ENCODE measurements at places on chromosomes 1 and 21. TPM values are rescaled to one million over a fixed set of nuclear protein-coding genes. Genes with fewer than 3 reads are reported as not detected.

Gene TEDDM1
- total RNA-seq = not detected

Gene RASAL2
- 6.4 TPM for total RNA-seq

Gene MAEL
- not detected for total RNA-seq

Gene PHTF1
- total RNA-seq = 36.3 TPM

Gene NID1
- total RNA-seq = 29.3 TPM

Gene NBPF10
- 5.1 TPM for total RNA-seq

Gene DMBX1
- not detected for total RNA-seq

Gene FAM76A
- total RNA-seq = 17.5 TPM

Gene MAST2
- total RNA-seq = 17.5 TPM

Gene IPP
- total RNA-seq = 15.2 TPM

Gene LRRC71
- not detected for total RNA-seq

Gene ABCA4
- 0.26 TPM for total RNA-seq

Gene INAVA
- total RNA-seq = not detected

Gene TNFRSF14
- 76.3 TPM for total RNA-seq

Gene DEGS1
- 64.2 TPM for total RNA-seq

Gene HCRTR1
- total RNA-seq = not detected

Gene PALMD
- 0.51 TPM for total RNA-seq

Gene KIAA1614
- total RNA-seq = 8.1 TPM

Gene ZNF683
- total RNA-seq = not detected

Gene OR2T29
- not detected for total RNA-seq

Gene RERE
- 45.7 TPM for total RNA-seq

Gene SLC25A34
- total RNA-seq = 0.77 TPM

Gene LCE1F
- not detected for total RNA-seq

Gene BSND
- not detected for total RNA-seq

Gene SLC30A1
- total RNA-seq = 45.2 TPM

Gene WDR64
- not detected for total RNA-seq

Gene ARHGEF11
- 28.0 TPM for total RNA-seq

Gene HAO2
- total RNA-seq = not detected

Gene EPHA8
- not detected for total RNA-seq

Gene CAMSAP2
- 21.8 TPM for total RNA-seq

Gene HUNK
- total RNA-seq = under 0.01 TPM

Gene FOXD2
- total RNA-seq = 0.83 TPM

Gene NES
- total RNA-seq = 87.4 TPM

Gene NTNG1
- 4.4 TPM for total RNA-seq

Gene CCDC185
- not detected for total RNA-seq

Gene ZC3H11A
- total RNA-seq = 98.6 TPM

Gene KIAA0040
- total RNA-seq = under 0.01 TPM

Gene VANGL2
- total RNA-seq = not detected

Gene CDK18
- 1.5 TPM for total RNA-seq

Gene INKA2
- total RNA-seq = 3.5 TPM

Gene CA6
- total RNA-seq = not detected

Gene LAMTOR5
- 50.3 TPM for total RNA-seq

Gene NIPAL3
- total RNA-seq = 85.2 TPM

Gene PTAFR
- under 0.01 TPM for total RNA-seq

Gene PDC
- not detected for total RNA-seq

Gene IFNLR1
- under 0.01 TPM for total RNA-seq

Gene NUP210L
- total RNA-seq = 0.17 TPM

Gene GBP2
- total RNA-seq = 96.8 TPM

Gene WNT2B
- 1.5 TPM for total RNA-seq

Gene ARHGEF19
- 3.3 TPM for total RNA-seq

Gene ZNF695
- total RNA-seq = 2.6 TPM

Gene TNFSF18
- total RNA-seq = 0.33 TPM
